Right ventricle myocardium inferior (tissue), 1 donor: ENCODE measurements at places on chromosomes 7 and 10. TPM values are rescaled to one million over a fixed set of nuclear protein-coding genes. Genes with fewer than 3 reads are reported as not detected.

MUC12 gene
- not detected for total RNA-seq

MACROH2A2 gene
- total RNA-seq, result 14.8 TPM

TRRAP gene
- total RNA-seq, result 14.3 TPM

SAMD9L gene
- total RNA-seq, result 3.8 TPM

MINDY4 gene
- total RNA-seq, result 3.5 TPM

BUD23 gene
- total RNA-seq, result 81.1 TPM

AKR1B15 gene
- total RNA-seq, result not detected

ECHDC3 gene
- 101 TPM for total RNA-seq

CALHM3 gene
- not detected for total RNA-seq

PNLIPRP3 gene
- total RNA-seq, result not detected

NUDCD3 gene
- total RNA-seq, result 112 TPM

TAS2R41 gene
- not detected for total RNA-seq

PDE6C gene
- total RNA-seq, result not detected

INHBA gene
- total RNA-seq, result 0.89 TPM

KCP gene
- total RNA-seq, result 0.11 TPM

PITX3 gene
- total RNA-seq, result 1.8 TPM

TNKS2 gene
- 13.5 TPM for total RNA-seq

ZKSCAN1 gene
- total RNA-seq, result 36.1 TPM

BLNK gene
- 1.4 TPM for total RNA-seq

SLC39A12 gene
- not detected for total RNA-seq

FAM25G gene
- not detected for total RNA-seq

RASA4 gene
- total RNA-seq, result 17.1 TPM

RELN gene
- total RNA-seq, result 0.62 TPM

TCAF2 gene
- 0.38 TPM for total RNA-seq

DGKB gene
- total RNA-seq, result 0.38 TPM

ITGA8 gene
- 1.7 TPM for total RNA-seq

RBP3 gene
- not detected for total RNA-seq

PLCE1 gene
- 4.2 TPM for total RNA-seq

FAM25A gene
- not detected for total RNA-seq

IL2RA gene
- total RNA-seq, result 3.8 TPM

UNCX gene
- total RNA-seq, result not detected

VAX1 gene
- total RNA-seq, result not detected

CPVL gene
- 50.6 TPM for total RNA-seq

SSC4D gene
- 1.3 TPM for total RNA-seq

RAMP3 gene
- 33.8 TPM for total RNA-seq

NPY gene
- not detected for total RNA-seq

IKZF1 gene
- 3.5 TPM for total RNA-seq

HEPACAM2 gene
- not detected for total RNA-seq

SLC18A3 gene
- not detected for total RNA-seq

TSPAN12 gene
- 61.4 TPM for total RNA-seq

SCIN gene
- total RNA-seq, result 0.08 TPM

LRRC61 gene
- 4.7 TPM for total RNA-seq

TBRG4 gene
- 82.4 TPM for total RNA-seq

EGFR gene
- 11.4 TPM for total RNA-seq

STEAP2 gene
- 10.8 TPM for total RNA-seq

FBXL13 gene
- total RNA-seq, result 0.24 TPM

FAM24B gene
- 1.0 TPM for total RNA-seq

CADPS2 gene
- 20.8 TPM for total RNA-seq

MIOS gene
- total RNA-seq, result 24.9 TPM
